HCEC 1CT (cell line): ENCODE measurements at places on chromosomes 1 and 21.
A peak's percentile ranks its signal among the peaks of the same experiment; 100 is the strongest.

DNA sequence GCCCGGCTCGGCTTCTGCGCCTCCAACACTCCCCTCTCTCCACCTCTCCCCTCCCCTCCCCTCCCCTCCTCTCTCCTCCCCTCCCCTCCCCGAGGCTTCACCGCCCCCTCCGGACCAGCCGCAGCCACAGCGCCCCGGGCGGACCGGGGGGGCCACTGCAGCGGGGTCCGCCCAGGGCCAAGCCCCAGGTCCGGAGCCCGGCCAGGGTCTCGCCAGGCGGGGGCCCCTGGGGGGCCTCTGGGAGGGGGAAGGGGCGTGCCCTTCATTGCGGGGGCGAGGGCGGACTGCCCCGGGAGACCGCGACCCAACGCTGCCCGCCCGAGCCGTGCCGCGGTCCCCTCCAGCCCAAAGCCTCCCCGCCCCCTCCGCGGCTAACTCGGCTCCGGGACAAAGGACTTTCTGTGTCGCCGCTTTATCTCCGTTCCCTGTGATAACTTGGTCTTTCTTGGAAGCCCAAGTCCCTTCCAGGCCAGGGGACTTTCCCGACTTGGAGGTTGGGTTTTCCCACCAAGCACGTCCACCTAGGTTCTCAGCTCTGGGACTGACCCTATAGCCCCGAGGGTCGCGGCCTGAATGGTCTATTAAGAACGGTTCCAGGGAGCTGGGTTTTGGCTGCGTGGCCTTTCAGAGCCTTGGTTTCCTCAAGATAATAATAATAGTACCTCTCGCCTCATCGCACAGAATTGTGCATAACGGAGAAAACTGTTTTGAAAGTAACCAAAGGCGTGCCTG, at the start of gene UBQLN4:
UBQLN4 (minus strand) TSS at position 31 of the 732 bp plus-strand sequence. CDS start 97 bp downstream, outside the sequence.
- peak; percentile 84 for DNase-seq

DNA sequence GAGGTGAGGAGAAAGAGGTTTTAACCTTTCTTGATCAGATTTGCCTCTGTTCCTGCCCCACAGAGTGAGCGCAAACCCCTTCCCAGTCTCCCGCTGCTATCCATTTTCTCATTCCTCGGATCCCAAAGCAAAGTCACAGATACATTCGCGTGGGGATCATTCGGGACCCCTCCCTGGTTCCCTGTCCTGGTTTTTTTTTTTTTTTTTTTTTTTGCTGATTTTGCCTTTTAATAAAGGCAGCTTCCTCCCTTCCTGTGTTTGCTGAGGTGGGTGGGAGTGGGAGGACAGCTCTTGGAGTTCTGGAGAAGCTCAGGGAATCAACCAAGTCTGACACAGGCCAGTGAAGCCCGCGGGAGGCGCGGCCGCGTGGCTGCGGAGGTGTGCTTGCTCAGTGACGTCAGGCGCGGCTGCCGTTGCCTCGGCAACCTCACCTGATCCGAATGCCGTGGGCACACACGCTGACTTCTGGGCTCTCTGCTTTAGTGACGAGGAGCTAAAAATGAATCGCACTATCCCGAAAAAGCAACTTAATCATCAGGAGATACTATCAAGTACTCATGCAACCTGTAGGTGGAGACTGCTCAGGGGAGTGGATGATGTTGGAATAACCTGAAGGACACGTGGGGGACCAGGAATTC, 106.4 kb downstream of the TBX19 start:
- DNase-seq: no peak

- no peak for DNase-seq
These were observed 4.7 kb downstream of the TAS1R3 start for GRCh38 chr1:1335792-1336248.

DNA sequence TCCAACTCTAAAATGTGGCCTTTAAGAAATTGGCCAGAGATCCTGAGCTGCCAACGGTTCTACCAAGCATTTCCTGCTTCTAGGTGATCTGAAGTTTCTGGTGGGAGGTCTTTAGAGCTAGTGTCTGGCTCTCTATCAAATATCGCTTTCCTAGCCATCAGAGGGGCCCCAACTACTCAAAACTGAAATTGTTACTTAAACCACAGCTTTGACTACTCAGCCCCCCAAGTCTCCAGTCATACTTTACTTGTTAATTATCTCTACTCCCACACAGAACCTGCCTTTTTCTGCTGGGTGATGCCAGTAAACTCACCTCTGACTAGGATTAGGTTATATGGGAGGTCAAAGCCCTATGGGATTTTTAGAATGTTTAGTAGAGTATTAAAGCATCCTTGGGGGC, 95.1 kb downstream of the FASLG start:
- DNase-seq: no peak

- peak; percentile 95 for DNase-seq
These were observed 222.5 kb downstream of the SLC45A1 start for GRCh38 chr1:8540261-8540941.

GRCh38 chr1:225611537-225612223, 41.2 kb downstream of the ENAH start:
- DNase-seq: no peak

- DNase-seq: no peak
These were observed 22.8 kb downstream of the CDC7 start for GRCh38 chr1:91523482-91523881.

DNA sequence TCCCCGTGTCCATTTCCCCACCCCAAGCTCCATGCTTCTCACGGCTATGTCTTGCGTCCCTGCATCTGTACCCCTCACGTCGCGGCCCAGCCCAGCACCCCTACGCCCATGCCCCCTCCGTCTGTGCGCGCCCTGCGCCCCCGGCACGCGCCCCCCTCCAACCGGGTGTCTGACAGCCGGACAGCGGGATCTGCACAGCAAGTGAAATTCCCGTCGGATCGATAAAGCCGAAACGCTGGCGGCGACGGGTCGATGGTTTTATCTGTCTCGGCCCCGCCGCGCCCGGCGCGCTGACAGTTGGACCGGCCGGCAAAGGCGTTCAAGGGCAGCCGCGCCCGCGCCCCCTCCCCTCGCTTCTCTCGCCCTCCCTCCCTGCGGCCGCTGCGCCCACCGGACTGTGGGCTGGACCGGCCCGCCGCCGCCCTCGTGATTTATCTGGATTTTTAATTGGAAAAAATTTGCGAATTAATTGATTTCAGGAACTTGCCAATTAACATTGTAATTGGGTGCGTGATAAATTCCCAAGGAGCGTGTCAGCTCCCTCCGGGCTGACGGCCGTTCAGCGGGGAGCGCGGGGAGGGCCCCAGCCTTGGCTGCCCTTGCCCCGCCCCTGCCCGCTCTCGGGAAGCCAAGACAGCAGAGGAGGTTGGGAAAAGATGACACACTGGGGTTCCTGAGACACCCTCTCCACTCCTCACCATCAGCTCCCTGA, 57.1 kb downstream of the TMEM53 start:
- DNase-seq: peak; percentile 68

DNA sequence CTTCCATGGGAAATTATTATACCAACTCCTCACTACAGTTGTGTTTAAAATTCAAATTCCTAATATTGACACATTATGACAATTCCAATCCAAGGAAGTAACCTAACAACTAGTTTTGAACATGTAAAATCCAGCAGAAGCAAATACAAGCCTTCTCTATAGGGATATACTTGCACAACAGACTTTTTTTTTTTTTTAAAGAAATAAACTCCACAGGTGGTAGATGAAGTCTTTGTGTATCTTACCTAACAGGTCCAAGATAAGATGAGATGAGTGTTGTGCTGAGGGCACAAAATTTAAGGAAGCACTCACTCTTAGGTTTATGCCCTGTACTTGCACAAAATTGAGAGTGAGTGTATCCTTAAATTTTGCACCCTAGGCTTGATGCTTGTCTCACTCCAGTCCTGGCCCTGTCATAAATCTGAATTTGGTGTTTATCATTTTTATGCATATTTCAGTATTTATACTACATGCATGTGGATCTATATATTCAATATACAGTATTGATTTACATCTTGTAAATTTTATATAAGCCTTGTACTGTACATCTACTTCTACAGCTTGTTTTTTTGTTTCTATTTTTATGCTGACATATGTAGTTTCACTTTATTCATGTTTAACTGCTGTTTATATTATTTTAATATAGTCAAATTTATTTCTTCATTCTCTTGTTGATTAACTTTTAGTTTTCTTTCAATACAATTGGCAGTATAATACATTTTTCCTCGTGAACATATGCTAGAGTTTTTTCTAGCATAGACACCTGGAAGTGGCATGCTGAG, 60.6 kb upstream of the RGL1 start:
- no peak for DNase-seq

DNA sequence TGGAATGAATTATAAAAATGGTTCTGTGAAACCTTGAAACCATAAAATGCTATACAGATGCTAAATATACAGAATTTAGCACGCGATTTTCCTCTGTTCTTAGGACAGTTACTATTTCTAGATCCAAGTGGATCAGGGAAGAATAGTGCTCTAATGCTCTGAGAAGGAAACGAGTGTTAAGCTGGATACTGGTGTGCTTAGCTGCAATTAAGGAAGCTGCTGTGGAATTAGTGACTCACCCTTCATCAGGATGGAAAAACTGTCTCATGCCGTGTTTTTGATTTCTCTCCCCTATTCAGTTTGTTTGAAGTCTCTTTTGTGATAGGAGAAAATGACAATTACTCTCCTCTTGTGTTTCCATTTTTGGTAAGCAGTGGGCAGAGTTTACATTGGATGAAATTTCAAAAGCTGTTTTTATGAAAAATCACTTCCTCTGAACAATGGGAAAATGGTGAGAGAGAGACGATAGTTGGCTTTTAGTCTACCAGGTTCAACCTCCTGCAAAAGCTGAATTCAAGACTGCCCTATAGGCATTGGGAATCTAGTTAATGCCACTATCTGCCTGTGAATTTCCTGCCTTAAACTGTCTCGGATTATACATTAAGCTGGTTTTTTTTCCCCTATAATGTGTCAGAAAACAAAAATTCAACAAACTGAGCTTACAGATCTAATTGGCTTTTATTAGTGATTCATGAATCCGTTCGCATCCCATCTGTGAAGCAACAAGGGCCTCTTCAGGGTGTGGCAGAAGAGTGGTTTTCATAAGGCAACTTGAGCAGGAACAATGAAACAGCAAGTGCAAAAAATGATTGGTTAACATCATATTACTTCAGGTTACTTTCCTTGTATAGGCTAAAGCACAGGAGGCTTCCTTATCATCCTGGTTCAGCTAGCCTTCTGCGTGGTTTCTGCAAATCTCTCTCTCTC, 179.8 kb downstream of the ST6GALNAC3 start:
- peak; percentile 33 for DNase-seq

DNA sequence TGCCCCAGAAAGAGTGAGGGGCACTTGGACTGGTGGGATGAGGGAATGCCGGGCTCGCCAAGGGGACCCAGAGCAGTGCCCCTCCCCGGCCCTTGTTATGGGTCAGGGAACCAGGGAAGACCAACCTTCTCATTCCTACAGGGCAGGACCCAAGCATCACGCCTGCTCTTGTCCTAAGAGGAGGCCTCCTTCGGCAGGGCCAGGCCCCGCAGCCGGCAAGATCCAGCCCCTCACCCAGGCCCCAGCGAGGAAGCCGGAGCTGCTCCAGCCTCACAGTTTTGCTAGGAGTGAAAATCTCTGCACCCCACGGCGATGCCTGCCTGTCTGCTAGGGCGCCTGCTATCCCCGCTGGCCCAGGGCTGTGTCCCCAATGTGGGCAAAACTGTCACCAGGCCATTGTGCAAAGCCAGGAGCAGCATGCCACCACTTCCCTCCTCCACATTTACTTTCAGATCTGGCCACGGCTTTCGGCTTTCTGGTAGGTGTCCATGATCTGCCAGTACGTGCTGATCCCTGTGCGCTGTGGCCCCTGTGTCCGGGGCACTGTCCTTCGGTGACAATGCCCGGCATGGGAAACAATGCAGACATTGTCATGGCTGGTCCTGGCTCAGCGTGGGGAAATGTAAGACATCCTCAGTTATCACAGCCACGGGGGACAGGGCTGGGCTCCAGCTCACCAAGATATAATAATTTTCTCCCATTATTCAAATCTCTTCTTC, 9.6 kb downstream of the ACTRT2 start:
- DNase-seq: no peak

GRCh38 chr1:115642168-115643072, 650 bp downstream of the VANGL1 start:
- peak; percentile 43 for DNase-seq

DNA sequence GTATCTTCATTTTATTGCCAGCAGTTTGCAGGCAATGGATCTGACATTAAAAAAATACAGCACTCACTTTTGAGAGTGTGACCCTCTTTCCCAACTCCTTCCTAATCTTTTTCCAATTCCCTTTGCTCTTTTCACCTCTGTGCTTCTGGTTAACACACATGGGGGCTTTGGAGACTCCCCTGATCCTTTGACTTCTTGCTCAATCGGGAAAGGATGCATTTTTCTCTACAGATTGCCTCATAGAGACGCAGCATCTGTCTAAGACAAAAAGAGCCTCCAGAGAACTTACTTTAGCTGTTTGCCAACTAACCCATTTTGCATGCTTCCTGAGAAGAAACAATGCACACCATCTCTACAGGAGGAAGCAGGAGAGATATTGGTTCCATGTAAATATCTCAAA, 378.3 kb downstream of the PBX1 start:
- no peak for DNase-seq

DNA sequence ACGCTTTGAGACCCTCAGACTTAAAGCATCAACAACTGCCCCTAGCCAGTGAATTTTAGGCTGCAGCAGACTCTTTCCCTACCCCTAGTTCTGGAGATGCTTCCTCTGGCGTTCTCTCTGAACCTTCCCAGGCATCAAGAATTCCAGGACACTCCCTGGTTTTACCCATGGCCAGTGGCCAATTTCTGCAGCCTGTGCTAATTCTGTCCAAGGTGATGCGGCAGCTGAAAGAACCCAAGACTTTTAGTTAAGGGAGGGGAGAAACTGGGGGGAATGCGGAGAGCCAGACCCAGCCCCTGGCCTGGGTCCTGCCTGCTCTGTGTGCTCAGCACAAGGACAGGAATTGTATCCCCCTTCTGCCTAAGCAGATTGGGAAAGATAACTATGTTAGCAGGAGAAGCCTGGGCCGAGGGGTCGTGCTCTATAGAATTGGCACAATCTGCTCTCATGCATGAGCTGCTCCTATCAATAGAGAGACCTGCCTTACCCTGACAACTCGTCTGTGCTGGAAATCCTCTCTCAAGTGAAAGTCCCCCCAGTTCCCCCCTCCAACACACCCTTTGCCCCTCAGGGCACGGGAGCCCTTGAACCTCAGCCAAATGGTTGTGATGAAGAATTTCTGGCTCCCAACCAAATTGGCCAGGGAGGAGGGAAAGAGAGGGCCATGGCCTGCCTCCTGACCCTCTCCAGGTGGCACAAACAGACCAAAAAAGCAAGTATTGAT, 5.4 kb upstream of the GJA8 start:
- DNase-seq: no peak

DNA sequence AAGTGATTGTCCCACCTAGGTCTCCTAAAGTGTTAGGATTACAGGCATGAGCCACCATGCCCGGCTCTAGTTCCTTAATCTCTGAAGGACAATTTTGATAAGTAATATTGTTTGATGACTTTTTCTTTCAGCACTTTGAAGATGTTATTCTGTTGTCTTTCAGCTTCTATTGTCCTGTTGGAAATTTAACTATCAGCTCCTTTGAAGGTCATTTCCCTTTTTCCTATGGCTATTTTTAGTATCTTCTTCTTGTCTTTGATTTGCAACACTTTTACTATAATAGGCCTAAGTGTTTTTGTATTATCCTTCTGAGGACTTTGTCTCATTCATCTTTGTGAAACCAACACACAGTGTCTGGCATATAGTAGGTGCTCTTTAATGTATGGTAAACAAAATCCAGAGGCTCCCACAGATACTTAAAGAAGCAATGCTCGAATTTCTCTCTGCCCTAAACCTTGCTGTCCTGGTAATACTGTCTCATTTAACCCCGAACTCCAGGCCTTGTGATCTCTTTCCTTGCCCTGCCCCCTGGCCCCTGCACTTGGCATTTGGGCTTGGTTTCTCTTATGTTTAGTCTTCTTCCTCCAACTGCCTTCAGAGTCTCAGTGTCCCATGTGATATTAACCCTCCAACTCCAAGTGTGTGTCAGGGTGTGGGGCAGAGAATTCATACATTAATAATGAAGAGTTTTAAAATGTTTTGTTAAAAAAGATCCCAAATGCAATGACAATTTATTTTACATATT, 19.0 kb upstream of the AGO1 start:
- DNase-seq: no peak
